ENCODE measurements at places on chromosomes 4 and X.

DNA sequence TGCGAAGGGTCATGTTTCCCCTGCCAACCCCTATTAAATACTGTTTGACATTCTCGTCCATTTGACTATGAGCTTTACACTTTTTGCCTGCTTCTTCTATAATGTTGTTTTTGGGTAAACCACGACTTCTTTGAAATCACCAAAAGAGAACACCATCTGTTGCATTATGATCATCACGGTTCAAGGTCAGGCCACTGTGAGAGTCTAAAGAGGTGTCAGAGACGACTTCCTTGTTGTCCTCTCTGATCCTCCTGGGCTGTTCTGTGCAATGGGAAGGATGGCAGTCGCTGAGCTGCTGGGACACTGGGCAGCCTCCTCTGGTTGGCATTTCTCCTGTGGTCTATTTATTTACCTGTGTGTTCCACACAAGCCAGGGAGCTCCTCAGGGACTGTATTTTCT is 137.5 kb downstream of the RASL11B start:
- no peak for DNase-seq

GRCh38 chr4:5943561-5943960 is 50.7 kb upstream of the CRMP1 start:
- no peak for DNase-seq

- DNase-seq, result no peak
Observed at GRCh38 chrX:17842769-17843525, 18.2 kb downstream of the RAI2 start.

GRCh38 chrX:133346026-133346425 is 69.3 kb downstream of the GPC4 start:
- DNase-seq, result no peak

- DNase-seq, result no peak
Observed at GRCh38 chr4:35982318-35982717, 262.0 kb downstream of the ARAP2 start.

- DNase-seq, result peak; percentile 55
Observed at GRCh38 chr4:57442831-57443291, 332.7 kb upstream of the IGFBP7 start.

Measured in ELR (cell line).